Aorta (tissue), 5 donors: ENCODE measurements at places on chromosomes 7 and 10. TPM values are rescaled to one million over a fixed set of nuclear protein-coding genes. Genes with fewer than 3 reads are reported as not detected.

GRCh38 chr10:65497837-65498236, 1428.0 kb upstream of the LRRTM3 start:
- DNase-seq, result no peak

DNA sequence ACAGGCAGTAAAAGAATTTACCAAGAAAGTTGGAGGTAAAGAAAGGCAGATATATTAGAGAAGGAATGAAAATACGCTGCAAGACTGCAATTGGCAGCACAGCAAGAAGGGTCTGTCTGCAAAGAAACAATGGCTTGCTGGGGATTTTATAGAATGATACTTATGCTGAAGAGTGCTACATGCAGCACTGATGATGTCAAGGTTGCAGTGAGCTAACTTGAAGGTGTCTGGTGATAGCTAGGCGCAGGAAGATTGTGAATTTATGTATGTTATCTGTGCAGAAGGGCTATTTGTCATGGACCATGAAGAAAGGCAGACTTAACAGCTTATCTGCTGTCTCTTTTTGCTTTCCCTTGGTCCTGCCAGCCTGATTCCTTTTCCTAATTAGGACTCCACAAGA, 319.3 kb upstream of the KMT2E start:
- no peak for DNase-seq

Gene DMBT1
- 0.12 TPM for total RNA-seq

- no peak for DNase-seq
These were observed 18.7 kb downstream of the PLXNA4 start for GRCh38 chr7:132557489-132558044.

GRCh38 chr10:34938399-34938670, 123.2 kb upstream of the PARD3 start:
- no peak for DNase-seq

Gene RGR
- total RNA-seq, result not detected

Gene GRM8
- total RNA-seq, result not detected

Gene AKR1C4
- not detected for total RNA-seq

DNA sequence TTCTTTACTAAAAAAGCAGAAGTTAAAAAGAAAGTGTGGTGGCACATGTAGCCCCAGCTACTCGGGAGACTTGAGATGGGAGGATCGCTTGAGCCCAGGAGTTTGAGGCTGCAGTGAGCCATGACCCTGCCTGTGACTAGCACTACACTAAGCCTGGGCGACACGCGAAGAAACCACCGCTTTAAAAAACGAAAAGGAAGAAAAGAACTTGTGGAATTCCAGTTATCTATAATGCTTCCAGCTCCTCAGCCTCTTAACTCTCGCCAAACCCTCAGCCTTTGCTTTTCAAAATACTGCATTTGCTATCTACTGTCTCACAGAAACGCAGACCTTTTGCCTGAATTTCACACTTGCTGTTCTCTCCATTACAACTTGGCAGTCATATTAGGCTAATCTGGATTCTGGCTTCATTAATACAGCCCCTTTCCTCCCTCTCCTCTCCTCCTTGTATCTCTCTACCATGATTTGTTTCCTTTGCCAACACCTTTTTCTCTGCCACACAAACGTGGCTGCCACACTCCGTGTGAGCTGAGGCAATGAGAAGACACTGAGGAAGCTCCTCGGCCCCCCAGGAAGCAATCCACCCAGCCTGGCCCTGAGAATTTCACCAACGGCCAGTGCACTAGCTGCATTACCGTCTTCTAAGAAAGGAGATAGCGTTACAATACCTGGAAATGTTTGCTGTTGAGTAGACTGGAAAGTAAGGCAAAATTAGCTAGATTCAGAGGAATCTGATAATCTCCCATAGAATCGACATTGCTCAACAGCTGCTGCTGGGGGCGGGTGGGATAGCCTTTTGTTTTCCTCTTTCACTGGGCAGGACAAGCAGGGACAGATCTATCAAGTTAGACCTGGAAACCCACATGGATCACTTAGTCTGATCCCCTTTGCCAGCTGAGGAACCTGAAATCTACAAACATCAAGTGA, 37.2 kb downstream of the CALML5 start:
- no peak for DNase-seq

GRCh38 chr10:4270116-4270515, 485.1 kb upstream of the KLF6 start:
- no peak for DNase-seq

- no peak for DNase-seq
These were observed 160.5 kb downstream of the RAPGEF5 start for GRCh38 chr7:22196429-22196828.

GRCh38 chr10:47379445-47379785, 4.7 kb downstream of the ZNF488 start:
- no peak for DNase-seq

Gene CCDC3
- 119 TPM for total RNA-seq

GRCh38 chr10:69497611-69498390, 46.5 kb downstream of the TSPAN15 start:
- DNase-seq, result peak; percentile 67

Gene GBX1
- not detected for total RNA-seq

DNA sequence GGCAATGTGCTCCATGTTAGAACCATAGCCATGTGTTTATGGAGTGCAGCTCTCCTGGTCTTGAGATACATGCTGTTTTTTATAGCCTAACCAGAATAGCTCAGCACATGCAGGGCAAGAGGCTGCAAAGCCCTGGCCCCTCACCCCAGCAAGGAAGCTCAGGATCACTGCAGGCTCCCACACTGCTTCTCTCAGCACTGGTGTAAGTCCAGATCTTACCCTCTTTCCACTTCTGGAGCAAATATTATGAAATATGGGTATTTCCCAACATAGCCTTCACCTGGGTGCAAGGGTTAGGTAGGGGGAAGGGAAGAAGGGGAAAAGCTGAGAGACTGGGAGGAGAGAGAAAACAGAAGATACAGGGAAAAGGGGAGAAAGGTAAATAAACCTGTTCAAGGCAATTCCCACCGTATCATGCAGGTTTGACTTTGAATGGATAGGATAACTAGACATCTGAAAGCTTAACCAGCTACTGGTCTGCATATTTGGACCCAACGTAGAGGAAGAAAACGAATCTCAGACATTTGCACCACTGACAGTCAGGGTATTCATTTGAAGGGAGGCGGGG, 19.7 kb downstream of the SKIDA1 start:
- DNase-seq, result no peak

DNA sequence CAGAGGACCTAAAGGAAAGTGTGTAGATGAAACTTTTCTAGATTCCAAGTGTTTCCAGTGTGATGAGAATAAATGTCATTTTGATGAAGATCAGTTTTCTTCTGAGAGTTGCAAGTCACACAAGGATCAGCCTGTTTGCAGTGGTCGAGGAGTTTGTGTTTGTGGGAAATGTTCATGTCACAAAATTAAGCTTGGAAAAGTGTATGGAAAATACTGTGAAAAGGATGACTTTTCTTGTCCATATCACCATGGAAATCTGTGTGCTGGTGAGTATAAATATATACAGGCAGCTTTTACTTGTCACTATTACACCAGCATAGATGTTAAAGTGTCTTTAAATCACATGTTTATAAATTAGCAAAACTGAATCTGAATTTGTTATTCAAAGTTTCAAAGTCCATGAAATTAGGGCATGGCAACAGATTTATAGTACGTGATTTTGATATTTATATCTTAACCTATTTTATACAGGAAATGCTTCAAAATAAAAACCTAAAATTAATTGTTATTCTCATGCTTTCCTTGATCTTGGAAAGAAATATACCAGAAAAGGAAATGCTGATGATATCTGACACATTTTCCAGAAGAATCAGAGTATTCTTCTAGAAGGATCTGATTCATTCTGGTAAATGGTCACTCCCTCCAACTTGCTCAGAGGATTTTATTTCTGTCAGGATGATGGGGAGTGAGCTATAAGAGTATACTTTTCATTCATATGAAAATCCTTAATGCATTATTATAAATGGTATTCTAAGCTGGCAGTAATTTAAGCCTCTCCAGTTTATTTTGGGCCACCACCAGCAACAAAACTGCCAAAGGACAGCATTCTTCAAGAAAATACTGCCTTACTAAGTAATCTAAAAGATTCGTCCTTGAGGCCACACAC, 71.4 kb downstream of the ITGB8 start:
- no peak for DNase-seq

Gene FAM25A
- total RNA-seq, result not detected

- DNase-seq, result no peak
These were observed 102.7 kb upstream of the PRSS1 start for GRCh38 chr7:142646386-142647140.

Gene NXPH1
- total RNA-seq, result not detected

Gene OPN1SW
- not detected for total RNA-seq

DNA sequence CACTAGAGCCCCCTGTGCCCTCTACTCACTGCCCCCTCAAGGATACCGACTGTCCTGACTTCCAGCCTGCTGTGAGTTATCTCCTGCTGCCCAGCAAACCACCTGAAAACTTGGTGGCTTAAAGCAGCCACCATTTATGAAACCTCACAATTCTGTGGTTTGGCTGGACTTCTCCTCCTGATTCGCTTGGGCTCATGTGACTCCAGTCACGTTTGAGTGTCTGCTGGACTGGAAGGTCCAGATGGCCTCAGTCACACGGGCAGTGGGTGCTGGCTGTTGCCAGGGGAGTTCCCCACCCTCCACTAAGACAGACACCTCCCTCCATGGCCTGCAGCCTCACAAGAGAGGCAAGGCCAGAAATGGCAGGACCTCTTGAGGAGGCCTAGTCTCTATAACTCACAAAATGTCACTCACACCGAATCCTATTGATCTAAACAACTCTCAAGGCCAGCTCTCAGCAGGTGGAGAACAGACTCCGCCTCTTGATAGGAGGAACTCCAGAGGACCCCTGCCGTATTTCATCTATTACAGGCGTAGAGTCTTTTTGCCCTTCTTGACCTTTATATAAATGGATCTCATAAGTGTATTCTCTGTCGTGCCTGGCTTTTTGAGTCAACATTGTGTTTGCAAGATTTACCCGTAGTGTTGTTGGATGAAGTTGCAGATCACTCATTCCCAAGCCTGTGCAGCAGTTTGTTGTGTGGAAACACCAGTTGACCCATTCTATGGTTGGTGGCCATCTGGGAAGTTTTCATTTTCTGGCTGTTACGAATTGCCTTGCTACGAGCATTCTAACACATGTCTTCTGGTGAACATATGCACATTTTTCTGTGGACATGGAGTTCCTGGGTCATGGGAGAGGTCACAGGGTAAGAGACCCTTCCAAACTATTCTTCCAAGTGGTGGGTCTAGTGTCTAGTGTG, 48.3 kb downstream of the ZMIZ1 start:
- peak; percentile 85 for DNase-seq

GRCh38 chr10:20817116-20817515, 80.0 kb downstream of the NEBL start:
- DNase-seq, result no peak

- DNase-seq, result no peak
These were observed 44.2 kb downstream of the GLRX3 start for GRCh38 chr10:130180416-130180815.

Gene NOS3
- 28.1 TPM for total RNA-seq

Gene CALHM1
- not detected for total RNA-seq

DNA sequence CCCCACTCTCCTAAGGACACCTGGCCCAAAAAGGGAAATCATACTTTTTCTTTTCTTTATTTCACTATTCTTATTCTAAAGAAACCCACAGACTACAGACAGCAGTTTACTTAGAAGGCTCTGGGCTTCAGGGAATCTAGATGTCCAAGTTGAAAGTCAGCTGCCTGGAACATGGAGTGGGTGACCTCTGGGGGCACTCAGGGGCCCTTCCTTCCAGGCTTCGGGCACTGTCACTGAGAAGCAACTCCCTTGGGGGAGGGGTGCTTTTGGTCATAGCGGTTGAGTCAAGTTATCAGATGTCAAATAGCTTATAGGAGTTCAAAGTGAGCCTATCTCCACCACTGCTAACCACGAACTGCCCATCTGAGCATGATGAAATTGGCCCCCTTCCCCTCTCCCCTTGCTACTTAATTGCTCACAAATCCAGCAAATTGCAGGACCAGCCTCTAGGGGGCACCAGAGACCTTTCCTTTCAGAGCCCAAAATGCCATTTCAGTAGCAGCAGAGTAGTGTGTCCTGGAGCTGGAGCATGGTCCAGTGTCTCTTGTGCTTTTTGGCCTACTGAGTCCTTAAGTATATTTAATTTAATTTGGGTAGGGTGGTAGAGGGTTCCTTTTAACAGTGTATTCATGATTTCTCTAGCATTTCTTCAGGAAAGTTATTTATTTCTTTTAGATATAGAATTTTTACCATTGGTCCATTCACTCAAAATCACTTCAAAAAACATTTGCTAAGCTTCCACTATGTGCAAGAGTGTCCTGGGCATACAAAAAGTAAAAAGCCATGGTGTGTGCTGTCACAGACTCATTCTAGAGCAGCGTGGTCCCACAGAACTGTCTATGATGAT, 463.8 kb downstream of the KCNMA1 start:
- peak; percentile 76 for DNase-seq

DNA sequence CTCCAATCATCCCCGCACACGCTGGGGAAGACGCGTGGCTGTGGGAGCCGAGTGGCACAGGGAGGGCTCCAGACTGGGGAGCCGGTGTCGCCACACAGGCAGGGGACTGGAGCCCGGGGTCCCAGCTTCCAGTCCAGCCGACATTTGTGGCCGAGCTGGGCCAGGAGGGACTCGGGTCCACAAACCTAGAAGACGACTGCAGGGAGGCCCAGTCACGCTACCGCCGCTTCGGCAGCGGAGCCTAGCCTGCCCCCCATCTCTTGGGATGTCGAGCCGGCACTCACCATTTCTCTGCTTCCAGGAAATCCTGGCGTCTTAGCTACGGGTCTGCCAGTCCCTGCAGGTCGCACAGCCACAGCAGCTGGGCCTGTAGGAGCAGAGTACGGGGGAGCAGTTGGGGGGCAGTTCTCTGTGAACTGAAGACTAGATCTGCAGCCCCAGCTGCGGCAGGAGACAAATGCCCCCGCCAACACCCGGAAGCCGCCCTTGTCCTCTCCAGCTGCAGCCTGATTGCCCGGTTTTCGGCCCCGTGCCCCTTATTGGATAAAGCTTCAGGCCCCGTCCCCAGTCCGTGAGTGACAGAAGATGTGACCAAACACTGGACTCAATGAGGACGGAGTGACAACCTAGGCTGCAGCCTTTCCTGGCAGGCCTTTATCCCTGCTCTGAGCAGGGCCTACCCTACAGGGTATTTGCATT, 270.7 kb downstream of the ZNF33B start:
- peak; percentile 90 for DNase-seq

Gene ZNF485
- 4.5 TPM for total RNA-seq

Gene SYCE1
- 0.39 TPM for total RNA-seq

DNA sequence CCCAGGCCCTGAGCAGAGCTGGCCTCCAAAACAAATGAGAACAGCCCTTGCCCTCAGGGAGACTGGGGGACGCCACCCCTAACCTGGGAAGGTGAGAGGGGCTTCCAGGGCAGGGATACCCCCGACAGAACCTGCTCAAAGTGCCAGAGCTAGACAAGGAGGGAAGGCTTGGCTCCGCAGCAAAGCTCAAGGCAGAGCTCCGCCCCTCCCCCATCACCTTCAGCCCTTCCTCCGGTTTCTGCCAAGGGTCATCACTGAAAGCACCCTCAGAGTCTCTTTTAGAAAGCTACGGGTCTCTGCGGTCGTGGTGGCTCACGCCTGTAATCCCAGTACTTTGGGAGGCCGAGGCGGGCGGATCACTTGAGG, 73.4 kb upstream of the CUX1 start:
- DNase-seq, result no peak

Gene AOC1
- 0.72 TPM for total RNA-seq

- no peak for DNase-seq
These were observed 495.6 kb upstream of the KLF6 start for GRCh38 chr10:4280461-4281189.

Gene SPDYE5
- total RNA-seq, result not detected
